MCF 10A (cell line): ENCODE measurements at places on chromosomes 7 and 10.

DNA sequence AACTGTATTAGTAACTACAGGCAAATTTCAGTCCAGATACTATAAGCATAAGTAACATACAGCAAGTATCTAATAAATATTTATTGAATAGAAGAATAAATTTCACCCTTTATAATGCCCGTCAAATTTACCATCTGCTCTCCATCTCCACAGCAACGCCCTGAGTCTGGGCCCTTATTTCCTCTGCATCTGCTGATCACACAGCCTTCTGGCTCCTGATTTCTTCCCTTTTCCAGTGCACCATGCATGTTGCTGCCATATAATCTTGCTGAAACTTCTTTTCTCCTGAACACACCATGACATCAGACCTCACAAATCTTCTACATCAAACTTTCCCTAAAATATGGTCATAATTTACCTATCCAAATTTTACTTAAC lies 15.4 kb downstream of the HYCC1 start:
- no peak for DNase-seq

- no peak for DNase-seq
These were observed 4.3 kb downstream of the NPS start for GRCh38 chr10:127553417-127553816.

DNA sequence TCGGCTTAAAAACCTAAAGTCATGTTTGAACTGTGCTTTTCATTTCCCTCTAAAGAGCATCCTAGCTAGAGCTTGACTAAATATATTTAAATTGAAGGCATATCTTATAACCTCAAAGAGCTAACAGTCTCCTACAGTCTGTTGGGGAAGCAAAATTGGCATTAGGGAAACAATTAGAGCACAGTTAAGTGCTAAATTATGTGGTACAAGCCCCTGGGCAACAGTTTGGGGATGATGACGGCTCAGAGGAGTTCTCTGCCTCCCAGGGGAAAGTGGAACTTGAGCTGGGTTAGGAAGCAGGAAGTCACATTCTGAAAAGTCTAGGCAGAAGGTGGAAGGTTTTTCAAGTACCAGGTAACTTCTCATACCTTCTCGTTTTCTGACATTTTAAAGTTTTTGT lies 18.6 kb upstream of the GOT1 start:
- DNase-seq, result no peak

GRCh38 chr7:33357846-33358245 lies 228.5 kb downstream of the BBS9 start:
- DNase-seq, result no peak

GRCh38 chr10:48670978-48671913 lies 13.4 kb upstream of the WDFY4 start:
- DNase-seq, result no peak

- no peak for DNase-seq
These were observed 18.1 kb downstream of the MAPK8 start for GRCh38 chr10:48324580-48324979.

GRCh38 chr7:88377434-88377833 lies 70.7 kb upstream of the STEAP4 start:
- no peak for DNase-seq

GRCh38 chr7:17984288-17984687 lies 43.4 kb downstream of the PRPS1L1 start:
- no peak for DNase-seq

GRCh38 chr10:23362879-23363792 lies 18.5 kb upstream of the C10orf67 start:
- DNase-seq, result no peak

GRCh38 chr10:96889415-96890171 lies 57.5 kb downstream of the LCOR start:
- DNase-seq, result no peak
